ENCODE measurements at places on chromosomes 7 and 10.

GRCh38 chr10:4120096-4120853, 335.3 kb upstream of the KLF6 start:
- no peak for DNase-seq

DNA sequence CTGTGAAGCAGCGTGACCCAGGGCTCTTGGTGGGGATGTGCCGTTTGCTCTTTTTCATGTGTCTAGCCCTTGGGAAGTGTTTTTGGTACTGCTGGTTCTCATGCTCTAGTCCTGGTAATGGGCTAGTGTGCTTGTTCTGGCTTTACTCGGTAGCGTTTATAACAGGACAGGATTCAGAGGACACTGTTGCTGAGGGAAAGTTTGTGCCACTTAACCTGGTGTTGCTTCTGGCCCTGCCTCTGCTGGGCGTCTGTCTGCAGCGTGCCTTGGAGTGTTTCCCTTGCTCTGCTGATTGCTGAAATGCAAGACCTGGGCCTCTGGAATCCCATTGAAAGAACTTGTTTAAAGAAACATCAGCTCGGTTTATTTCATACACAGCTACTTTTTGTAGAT, 35.0 kb downstream of the INPP5A start:
- DNase-seq: peak; percentile 29

DNA sequence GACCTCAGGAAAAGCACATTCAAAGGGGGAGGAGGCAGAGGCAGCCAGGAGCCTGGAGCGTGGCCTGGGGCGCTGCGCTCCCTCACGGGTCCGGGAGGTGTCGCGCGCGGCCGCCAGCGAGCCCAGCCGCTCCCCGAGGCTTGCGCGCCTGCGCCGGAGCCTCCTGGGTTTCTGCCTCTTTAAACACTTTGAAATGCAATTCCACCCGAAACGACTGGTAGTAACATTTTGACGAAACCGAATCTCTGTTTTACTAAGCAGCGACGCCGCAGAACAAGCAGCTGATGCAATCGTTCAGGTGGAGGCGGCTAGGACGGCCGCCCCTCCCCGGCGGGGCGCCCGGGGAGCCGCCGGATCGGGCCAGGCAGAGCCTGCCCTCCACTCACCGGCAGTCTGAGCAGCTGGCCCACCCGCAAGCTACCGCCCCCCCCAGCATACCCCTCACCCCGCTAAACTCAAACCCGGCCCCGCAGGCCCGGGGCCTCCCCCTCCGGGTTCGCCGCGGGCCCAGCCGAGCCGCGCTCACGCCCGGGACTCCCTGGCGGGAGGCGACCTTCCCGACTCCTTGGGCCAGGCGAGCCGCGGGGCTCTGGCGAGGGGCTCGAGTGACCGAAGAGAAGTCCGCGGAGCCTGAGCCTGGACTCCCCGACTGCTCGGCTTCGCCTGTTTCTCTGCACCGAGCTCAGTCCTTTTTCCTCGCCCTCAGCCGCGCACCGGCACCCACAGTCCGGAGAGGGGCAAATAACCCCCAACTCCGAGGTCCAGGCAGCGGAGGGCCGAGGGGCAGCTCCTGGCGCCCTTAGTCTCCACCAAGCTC, 3.2 kb downstream of the MKX start:
- peak; percentile 81 for DNase-seq

DNA sequence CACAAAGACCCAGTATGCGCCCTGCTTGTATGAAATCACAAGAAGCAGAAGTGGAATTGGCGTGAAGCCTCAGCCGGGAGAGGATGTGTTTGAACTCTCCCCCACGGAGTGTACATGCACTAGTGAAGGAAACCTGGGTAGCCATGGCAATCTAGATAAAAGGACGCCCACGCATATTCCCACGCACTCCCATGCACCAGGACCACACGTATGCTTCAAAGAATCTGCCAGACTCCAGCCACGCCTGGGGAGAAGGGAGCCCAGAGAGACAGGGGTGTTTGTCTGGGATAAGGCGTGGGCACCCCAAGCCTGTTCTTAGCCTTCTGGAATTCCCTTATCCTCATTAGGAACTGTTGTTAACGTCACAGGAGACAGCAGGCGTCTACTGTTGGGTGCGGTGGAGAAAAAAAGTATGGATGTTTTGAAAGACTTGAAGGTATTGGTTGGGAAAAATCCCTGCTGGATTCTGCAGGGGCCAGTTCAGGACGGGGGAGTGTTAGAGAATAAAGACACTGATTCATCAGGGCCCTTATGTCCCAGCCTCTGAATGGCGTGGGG, 28.9 kb upstream of the ECHDC3 start:
- DNase-seq: peak; percentile 52

GRCh38 chr7:140260352-140261104, 83.7 kb upstream of the KDM7A start:
- DNase-seq: no peak

DNA sequence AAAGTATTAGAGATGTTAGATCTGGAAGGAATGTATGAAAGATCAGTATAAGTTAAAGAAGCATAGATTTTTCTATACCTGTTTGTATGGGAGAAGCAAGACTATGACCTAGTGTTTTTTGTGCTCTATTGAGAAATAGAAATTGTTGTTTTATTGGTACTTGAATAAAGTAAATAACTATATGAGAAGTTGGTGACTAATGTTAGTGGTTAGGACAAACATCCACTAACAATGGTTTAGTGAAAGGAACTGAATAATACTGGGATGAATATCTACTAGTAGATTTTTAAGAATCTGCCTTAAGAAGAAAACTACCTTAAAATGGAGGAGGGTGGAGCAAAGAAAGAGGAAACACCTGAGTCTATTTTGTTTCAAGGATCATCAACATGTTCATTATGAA, 521.1 kb upstream of the POT1 start:
- no peak for DNase-seq

DNA sequence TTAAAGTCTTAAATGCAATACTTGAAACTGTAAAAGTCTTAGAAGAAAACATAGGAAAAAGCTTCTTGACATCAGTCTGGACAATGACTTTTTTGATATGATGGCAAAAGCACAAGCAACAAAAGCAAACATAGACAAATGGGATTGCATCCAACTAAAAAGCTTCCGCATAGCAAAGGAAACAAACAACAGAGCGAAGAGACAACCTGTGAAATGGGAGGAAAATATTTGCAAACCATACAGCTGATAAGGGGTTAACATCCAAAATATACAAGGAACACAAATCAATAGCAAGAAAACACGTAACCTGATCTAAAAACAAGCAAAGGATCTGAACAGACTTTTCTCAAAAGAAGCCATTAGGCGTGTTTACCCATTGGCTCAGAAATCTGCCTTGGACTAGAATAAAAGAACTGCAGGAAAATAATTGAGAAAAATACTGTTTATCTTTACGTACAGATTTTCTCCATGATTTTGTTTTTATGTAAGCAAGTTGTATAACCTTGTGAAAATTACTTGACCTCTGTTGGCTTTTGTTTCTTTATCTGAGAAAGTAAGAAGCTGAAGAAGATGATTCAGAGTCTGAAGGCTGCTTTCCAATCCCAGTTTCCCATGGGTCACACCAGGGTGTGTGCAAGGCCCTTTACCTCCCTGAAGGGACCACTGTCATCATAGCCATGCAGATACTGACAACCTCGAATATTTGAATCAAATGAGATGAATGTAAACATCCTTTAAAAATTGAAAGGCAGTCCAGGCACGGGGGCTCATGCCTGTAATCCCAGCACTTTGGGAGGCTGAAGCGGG, 99.1 kb upstream of the LANCL2 start:
- no peak for DNase-seq

GRCh38 chr7:26052706-26053105, 99.3 kb upstream of the NFE2L3 start:
- peak; percentile 67 for DNase-seq

DNA sequence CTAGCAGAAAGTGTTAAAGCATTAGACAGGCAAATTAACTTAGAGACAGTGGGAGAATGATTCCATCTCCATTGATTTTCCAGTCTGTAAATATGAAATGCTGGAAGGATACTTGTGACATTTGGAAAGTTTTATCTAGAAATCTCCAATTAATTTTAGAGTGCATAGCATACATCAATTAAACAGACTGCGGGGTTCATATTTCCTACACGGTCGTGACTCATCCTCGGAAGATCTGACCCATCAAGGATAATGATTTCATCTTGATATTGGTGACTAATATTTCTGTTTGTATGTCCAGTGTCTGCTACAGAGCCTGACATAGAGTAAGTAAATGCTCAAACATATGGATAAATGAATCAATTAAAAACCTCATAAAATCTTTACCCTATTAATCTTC, 474.9 kb downstream of the KCNMA1 start:
- DNase-seq: no peak

DNA sequence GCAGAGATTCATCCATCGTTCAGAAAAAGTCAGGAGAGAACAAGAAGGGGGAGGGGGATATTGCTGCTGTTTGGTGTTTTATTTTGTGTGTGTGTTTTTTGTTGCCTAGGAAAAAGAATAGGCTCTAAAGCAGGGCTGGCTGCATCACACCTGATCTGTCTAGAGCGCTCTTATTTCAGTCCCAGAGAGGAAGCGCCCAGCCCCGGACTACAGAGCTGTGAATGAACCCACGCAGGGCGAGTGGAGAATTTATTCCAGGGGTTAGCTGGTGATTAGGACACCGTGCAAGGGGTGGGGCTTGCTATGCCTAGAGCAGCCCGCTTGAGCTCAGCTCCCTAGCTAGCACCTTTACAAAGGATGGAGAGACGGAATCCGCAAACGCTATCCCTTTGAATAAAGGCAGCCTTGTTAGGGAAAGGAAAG, 621 bp upstream of the FAM13C start:
- DNase-seq: peak; percentile 70

DNA sequence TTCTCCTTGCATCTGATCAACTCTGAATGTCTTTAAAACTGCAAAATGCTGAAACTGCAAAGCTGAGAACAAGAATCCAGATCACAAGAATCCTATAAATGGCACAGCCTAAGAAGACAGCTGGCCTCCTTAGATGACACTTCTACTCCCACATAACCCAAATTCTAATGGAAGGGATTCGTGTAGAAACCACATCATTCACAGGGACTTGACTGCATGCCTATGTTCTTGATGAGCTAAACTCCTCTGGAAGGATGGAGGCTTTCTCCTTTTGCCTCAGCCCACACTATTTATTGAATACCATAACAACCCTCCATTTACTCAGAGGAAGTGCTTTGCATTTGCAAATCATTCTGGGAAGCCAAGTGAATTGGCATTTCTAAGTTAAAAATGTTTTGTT, 252.5 kb upstream of the VWC2 start:
- DNase-seq: no peak

DNA sequence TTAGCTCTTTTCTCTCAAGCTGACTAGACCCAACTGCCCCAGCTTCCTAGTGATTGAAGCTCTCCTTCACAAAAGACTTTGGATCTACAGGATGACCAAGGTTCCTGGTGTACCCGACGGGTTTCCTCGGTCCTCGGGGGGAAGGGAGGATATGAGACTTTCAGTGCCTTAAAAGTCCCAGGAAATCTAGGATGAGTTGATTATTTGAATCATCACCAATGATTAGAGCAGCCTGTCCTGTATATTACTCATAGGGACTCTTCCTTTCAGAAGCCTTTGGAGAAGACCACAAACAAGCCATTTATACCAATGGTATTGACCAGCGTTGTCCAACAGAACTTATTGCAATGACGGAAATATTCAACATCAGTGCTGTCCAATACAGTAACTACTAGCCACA, 6.1 kb upstream of the ACTA2 start:
- no peak for DNase-seq

- no peak for DNase-seq
These were observed 21.6 kb upstream of the NME8 start for GRCh38 chr7:37826825-37827224.

DNA sequence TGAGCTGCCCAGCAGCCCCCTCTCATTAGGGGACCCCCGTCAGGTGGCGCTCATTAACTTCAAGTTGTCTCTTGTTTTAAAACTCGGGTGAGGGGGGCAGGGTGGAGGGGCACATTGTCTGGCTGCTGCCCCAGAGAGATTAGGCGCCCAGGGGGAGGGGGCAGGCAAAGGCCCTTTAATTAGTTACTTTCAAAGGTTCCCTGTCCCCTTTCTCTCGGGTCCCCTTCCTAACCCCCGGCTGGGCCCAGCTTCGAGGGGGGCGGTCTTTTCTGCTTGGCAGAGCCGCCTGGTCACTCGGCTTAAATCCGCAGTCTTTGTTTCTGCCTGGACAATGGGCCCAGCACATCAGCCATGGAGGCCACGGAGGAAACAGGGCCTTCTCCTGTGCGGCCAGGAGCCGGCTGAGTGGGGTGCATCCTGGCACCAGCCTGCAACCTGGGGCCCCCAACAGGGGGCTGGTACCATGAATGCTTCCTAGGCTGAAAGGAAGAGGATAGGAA, 38.9 kb upstream of the SLF2 start:
- DNase-seq: no peak

DNA sequence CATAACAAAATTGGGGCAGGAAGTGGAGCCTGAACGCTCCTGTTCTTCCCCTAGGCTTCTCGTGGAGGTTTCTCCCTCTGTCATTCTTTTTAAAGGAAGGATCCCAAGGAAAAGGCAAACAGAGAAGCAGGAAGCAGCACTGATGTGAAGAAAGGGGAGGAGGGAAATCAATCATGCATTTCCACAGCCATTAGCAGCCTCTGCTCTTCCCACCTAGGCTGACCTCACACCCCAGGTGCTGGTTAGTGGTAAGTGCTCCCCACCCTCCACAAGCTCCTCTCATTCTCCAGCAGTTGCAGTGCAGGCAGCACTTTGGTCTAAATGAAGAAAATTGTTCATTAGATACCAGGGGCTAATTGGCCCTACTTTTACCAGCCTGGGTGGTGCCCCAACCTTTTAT, 2.6 kb downstream of the CRHR2 start:
- DNase-seq: no peak

GRCh38 chr7:120925392-120925791, 25.2 kb upstream of the ING3 start:
- DNase-seq: no peak

- DNase-seq: no peak
These were observed 87.6 kb upstream of the AFAP1L2 start for GRCh38 chr10:114491933-114492332.

GRCh38 chr10:31677195-31678138, 251.2 kb downstream of the ARHGAP12 start:
- DNase-seq: no peak

DNA sequence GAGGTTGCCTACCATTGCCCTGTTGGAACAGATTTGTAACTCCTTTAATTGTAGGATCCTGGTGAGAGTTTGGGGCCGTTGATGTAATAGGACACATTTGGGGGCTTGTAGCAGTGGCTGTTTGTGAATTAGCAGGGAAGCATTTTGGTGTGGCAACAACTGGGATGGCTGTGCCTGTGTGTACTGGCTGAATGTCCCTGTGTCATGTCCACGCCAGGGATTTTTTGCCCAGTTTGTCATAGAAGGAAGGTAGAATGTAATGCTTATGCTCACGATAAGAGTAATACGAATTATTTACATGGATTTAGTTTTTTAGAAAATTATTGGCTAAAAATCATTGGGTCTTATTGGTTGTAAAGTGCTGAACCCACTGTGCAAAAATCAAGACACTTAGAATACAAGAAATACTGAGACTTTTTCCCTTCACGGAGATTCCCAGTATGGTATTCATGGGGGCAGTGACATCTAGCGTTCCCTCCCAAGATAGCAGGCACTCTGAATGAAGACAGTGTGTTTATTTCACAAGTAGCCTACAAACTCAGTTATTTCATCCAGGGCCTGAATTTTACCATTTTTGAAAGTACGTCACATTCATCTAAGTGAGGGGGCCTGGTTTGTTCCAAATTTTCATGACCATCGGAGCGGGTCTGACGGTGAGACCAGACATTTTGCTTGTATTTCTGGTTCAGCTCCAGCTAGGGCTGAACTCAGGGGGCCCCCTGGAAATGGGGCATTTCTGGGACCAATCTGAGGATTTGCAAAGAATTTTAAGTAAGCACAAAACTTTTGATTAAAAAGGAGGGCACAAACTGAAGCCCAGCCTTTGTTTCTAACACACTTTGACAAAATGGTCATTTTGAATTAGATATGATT, 74.7 kb downstream of the CACNB2 start:
- DNase-seq: peak; percentile 55

GRCh38 chr7:146690987-146691386, 574.4 kb downstream of the CNTNAP2 start:
- no peak for DNase-seq
